Mammary microvascular endothelial cell (primary cell): ENCODE measurements at places on chromosomes 2 and 18. TPM values are rescaled to one million over a fixed set of nuclear protein-coding genes. Genes with fewer than 3 reads are reported as not detected.

Gene RAD51AP2
- total RNA-seq, result not detected in 2 replicates

Gene RAB17
- total RNA-seq, result 0.49 and 0.87 TPM in 2 replicates

Gene PLEKHH2
- 0.05 and 0.13 TPM in 2 replicates for total RNA-seq

Gene RAB6C
- not detected in 2 replicates for total RNA-seq

Gene EGR4
- not detected in 2 replicates for total RNA-seq

Gene ALKAL2
- total RNA-seq, result not detected in 2 replicates

Gene SPC25
- total RNA-seq, result 18.6 and 18.8 TPM in 2 replicates

Gene REG3A
- not detected in 2 replicates for total RNA-seq

Gene C1QL2
- total RNA-seq, result not detected in 2 replicates

Gene KCNK3
- not detected in 2 replicates for total RNA-seq

Gene TUBA3E
- not detected in 2 replicates for total RNA-seq

Gene LONRF2
- 0.30 TPM in 1 of 2 replicates, not detected in the other for total RNA-seq
